Motor neuron (in vitro differentiated cells): ENCODE measurements at places on chromosomes 7 and 10. TPM values are rescaled to one million over a fixed set of nuclear protein-coding genes. Genes with fewer than 3 reads are reported as not detected.

ADCK2 gene
- total RNA-seq = 12.4 and 13.3 TPM in 2 replicates

POU6F2 gene
- total RNA-seq = 9.4 and 11.1 TPM in 2 replicates

CRHR2 gene
- total RNA-seq = 0.29 and 0.67 TPM in 2 replicates

RASSF4 gene
- total RNA-seq = 13.3 and 14.9 TPM in 2 replicates

HECTD2 gene
- total RNA-seq = 18.1 and 19.8 TPM in 2 replicates

ZNF655 gene
- 38.8 and 46.3 TPM in 2 replicates for total RNA-seq

POLR2J2 gene
- 0.92 and 1.7 TPM in 2 replicates for total RNA-seq

CRCP gene
- 19.5 and 19.9 TPM in 2 replicates for total RNA-seq

CACNB2 gene
- 1.3 and 1.5 TPM in 2 replicates for total RNA-seq

OPALIN gene
- 0.28 TPM in 1 of 2 replicates, not detected in the other for total RNA-seq

TMEM213 gene
- 0.16 and 0.44 TPM in 2 replicates for total RNA-seq

IDI1 gene
- total RNA-seq = 49.7 and 54.4 TPM in 2 replicates

HDAC9 gene
- total RNA-seq = 11.4 and 12.2 TPM in 2 replicates

SLC16A12 gene
- total RNA-seq = not detected in 2 replicates

MOGAT3 gene
- not detected in 2 replicates for total RNA-seq

MEST gene
- 438 and 603 TPM in 2 replicates for total RNA-seq

CPN1 gene
- 0.14 TPM in 1 of 2 replicates, not detected in the other for total RNA-seq

VPS37D gene
- total RNA-seq = 12.6 and 13.2 TPM in 2 replicates

ZNF438 gene
- 4.7 and 5.3 TPM in 2 replicates for total RNA-seq

PPIF gene
- 9.3 and 10.3 TPM in 2 replicates for total RNA-seq

FKBP9 gene
- total RNA-seq = 100 and 108 TPM in 2 replicates

NPFFR1 gene
- 0.04 and 0.05 TPM in 2 replicates for total RNA-seq

ATP6V0A4 gene
- not detected in 2 replicates for total RNA-seq
